ENCODE measurements at places on chromosomes 6 and 20. TPM values are rescaled to one million over a fixed set of nuclear protein-coding genes. Genes with fewer than 3 reads are reported as not detected.

The MSH5 gene
- total RNA-seq, result 4.3 TPM

The PRICKLE4 gene
- not detected for total RNA-seq

The CYP39A1 gene
- total RNA-seq, result not detected

The RUNX2 gene
- total RNA-seq, result 4.4 TPM

DNA sequence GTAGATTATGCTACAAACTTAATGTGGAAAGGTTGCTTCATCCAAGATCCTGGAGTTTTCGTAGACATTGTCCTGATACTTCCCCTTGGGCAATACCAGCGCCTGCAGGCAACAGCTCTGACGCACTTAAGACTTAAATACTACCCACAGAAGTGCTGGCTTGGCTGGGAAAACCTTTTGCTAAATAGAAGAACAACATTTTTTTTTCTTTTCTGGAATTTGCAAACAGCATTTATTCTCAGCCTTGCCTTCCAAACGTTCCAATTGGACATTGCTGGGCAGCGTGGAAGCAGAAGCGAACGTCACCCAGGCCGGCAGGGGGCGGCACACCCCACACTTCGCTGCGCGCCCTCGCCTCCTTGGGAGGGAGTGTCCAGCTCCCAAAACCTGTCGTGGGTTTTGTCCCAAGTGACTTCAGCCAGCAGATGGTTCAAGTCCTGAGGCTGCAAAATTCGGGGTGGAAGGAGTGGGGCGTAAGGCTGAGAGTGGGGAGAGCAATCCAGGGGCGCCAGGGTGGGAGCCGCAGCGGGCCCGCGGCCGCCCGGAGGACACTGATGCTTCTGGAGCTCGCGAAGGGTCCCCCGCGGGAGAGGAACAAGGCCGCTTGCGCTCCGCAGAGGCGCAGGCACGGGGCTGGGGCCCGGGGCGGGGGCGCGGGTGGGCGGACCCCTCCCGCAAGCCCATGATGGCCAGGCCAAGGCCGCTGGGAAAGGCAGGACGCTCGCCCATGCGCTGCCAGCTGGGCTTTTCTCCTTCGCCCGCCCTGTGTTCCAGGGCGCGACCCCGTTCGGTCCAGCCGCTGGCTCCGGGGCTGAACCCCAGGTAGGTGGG lies 60.8 kb upstream of the MAP3K4 start:
- DNase-seq, result peak; percentile 92

DNA sequence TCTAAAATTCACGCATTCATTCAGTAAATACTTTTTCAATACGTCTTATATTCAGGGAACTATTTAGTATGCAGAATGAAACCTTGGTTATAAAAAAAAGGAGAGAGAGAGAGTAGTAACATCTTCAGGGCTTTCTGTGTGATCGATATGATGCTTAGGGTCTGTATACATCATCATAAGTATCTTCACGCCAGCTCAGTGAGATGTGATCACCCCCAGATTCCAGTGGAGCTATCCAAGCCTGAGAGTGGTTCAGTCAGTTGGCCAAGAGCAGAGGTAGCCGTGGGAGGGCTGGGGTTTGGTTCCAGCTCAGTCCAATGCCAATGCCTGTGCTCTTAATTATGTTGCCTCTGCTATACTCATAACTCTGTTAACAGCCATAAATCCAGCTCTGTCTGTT lies 8.6 kb downstream of the CD83 start:
- DNase-seq, result peak; percentile 53

The LY6G6C gene
- total RNA-seq, result not detected

GRCh38 chr6:24283043-24283985 lies 74.5 kb downstream of the DCDC2 start:
- peak; percentile 86 for DNase-seq

DNA sequence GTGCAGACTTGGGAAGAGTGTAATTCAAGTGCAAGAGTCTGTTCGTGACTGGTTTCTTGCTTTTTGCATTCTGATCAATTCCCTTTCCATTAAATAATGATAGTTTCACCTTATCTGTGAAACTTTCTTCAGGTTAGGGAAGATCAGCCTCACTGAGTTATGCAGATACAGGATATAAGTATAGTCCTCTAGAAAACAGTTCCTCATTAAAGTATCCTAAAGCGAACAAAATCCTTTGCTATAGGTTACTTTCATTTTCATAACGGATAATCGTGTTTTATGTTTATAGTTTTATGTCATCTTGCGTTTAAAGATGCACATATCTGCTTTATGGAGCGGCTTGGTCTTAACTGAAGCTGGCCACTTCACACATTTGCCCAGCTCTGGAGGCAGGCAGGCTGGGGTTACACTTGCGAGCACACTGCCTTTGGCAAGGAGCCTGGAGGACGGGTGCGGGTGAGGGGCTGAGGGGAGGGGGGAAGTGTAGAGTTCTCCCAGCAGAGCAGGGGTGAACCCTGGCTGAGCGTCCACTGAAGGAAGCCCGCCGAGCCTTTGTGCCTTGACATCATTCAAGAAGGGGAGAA lies 123.5 kb upstream of the IFNGR1 start:
- no peak for DNase-seq

- DNase-seq, result peak; percentile 38
These were observed 1.0 kb downstream of the SALL4 start for GRCh38 chr20:51801122-51801822.

The SIRPD gene
- total RNA-seq, result not detected
